ENCODE measurements at places on chromosomes 7 and 10.
A peak's percentile ranks its signal among the peaks of the same experiment; 100 is the strongest.

GRCh38 chr7:155931396-155932085 is 119.3 kb upstream of the SHH start:
- no peak for DNase-seq

DNA sequence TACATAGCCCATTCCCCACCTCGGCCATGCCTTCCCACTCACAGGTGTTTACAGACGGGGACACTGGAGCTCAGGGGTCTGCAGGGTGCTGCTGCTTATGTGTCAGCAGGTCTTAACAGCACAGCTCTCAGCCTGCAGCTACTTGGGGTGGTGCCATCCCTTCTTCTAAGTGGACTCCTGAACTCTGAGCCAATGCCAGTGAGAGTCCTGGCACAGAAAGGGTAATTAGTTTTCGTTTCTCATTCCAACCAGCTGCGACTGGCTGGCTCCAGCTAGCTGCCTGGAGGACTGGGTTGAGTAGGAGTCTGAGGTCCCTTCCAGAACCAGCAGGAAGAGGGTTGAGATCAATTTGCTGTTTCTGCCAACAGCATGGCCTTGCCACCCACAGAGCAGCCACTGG is 88.3 kb upstream of the AGK start:
- DNase-seq = no peak

DNA sequence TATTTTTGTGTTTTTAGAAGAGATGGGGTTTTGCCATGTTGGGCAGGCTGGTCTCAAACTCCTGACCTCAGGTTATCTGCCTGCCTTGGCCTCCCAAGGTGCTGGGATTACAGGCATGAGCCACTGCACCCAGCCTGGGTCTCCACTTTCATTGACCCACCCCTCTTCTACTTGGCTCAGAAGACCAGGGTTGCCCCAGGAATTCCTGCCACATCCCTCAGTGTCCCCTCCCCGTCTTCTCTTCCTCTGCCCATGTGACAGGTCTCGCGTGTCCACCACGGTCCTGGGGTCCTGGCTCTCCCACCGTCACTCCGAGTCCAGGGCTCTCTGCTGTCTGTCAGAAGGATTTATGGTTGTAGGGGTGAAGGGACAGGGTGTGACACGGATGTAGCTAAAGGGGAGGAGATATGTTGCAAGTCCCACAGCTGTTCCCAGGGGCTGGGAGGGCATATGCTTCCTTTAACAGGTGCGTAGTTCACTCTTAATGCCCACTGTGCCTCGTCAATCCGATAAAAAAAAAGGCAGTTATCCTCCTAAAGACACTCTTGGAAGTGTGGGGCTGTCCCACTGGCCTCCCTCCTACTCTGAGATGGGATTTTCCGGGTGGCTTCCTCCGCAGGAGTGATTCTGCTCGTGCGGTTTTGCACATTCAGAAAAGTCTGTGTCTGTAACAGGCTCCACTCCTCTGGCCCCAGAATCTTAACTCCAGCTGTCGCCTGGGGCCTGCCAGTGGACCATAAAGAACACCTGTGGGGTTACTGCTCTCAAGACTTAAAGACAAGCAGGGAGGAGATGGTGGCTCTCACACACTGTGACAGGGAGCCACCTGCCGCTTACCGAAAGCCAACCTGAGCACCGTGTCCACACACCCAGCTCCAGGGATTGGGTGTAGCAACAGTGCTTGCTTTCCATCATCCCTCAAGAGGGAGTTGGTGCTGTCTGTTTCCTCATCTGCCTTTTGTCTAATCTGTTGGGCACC is 36.7 kb upstream of the SHH start:
- no peak for DNase-seq

DNA sequence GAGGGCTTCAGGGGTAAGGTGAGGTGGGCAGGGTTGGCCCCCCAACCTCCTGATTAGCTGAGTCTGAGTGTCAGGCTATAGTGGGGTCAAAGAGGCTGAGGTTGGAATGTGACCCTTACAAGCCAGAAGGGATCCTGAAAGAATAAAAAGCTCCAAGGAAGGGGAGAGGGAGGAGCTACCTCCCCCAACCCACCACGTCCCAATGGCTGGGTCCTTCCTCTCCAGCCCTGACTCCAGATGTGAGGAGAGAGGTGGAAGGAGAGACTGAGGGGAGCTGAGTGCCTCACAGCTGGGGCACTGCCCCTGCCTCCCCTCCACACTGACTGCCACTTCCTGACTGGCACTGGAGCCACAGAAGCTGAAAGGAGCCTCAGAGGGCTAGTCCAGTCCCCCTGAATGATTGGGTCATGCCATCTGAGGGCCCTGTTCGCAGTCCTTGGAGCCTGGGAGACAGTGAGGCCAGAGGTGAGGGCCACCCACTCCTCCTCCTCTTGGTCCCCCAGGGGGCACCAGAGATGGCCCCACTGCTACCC is 20.6 kb downstream of the IMPDH1 start:
- DNase-seq = no peak

GRCh38 chr7:30348083-30348560 is 63.7 kb downstream of the ZNRF2 start:
- DNase-seq = peak; percentile 93

GRCh38 chr7:39758234-39758970 is 135.0 kb downstream of the RALA start:
- no peak for DNase-seq

GRCh38 chr7:136655414-136655813 is 213.0 kb upstream of the CHRM2 start:
- no peak for DNase-seq

DNA sequence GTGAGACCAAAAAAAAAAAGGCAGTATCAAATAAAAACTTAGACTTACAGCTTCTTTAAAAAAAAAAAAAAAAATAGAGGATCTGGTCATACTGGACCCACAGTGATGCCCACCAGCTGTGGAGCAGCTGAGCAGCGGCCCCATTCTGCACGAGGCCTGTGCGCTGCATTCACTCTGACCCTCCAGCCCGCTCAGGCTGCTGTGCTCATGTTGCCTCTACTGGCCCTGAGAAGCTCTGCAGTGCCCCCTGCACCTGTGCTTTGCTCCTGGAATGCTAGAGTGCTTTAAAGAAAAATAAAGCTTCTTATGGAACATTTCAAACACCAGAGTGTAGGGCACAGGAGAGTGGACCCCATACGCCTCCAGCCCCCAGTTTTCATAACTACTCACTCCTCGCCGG is 33.2 kb downstream of the TMEM120A start:
- DNase-seq = no peak

DNA sequence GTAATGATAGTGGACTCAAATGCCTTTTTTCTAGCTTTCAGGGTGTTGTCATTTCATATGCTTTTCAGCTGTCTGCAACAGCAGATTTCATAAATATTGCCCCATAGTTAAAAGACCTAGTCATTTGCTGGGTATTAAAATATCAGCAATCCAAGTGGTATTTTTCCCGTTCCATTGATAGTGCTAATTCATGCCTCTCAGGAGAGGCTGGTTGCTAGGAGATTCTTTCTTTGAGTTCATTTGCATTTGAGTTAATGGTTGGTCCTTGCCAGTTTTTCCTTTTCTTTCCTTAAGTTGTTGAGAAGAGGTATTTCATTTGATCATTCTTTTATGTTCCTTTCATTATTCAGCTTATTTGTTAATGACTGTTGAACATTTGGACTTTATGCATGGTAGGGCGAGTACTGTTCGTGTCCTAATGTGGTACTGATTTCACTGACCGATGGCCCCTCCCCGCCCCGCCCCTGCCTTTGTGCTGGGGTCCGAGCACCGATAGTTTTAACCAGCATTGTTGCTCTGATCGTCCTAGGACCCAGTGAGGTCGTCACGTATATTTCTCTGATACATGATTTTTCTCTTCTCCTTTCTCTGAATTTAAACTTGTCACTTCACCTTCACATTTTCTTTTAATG is 128.6 kb downstream of the CCNY start:
- DNase-seq = no peak

DNA sequence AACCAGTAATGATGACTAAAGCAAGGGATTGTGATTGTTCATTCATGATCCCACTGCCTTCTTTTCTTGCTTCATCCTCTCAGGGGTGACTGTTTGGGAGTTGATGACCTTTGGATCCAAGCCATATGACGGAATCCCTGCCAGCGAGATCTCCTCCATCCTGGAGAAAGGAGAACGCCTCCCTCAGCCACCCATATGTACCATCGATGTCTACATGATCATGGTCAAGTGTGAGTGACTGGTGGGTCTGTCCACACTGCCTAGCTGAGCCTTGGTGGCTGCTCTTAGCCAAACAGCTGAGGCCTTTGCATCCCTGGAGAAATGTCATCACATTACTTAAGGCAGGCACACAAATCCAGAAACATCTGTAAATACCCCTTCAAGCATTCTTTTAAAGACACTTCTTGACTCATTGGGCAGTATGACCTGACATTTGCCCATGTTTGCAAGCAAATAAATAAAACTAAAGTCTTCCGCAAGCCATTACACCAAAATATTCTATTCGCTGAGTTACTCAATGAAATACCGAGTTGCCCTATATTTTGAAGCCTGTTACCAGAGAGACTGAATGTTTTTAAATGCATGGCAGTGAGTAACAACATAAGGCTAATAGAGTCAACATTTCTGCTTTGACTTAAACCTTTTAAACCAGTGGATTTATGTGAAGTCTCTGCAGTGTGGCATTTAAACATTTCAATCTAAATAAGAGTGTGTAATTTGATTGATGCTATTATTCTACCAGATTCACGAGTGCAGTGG is 166.3 kb upstream of the LANCL2 start:
- DNase-seq = no peak

GRCh38 chr7:143248761-143249354 is 14.4 kb upstream of the GSTK1 start:
- DNase-seq = no peak

DNA sequence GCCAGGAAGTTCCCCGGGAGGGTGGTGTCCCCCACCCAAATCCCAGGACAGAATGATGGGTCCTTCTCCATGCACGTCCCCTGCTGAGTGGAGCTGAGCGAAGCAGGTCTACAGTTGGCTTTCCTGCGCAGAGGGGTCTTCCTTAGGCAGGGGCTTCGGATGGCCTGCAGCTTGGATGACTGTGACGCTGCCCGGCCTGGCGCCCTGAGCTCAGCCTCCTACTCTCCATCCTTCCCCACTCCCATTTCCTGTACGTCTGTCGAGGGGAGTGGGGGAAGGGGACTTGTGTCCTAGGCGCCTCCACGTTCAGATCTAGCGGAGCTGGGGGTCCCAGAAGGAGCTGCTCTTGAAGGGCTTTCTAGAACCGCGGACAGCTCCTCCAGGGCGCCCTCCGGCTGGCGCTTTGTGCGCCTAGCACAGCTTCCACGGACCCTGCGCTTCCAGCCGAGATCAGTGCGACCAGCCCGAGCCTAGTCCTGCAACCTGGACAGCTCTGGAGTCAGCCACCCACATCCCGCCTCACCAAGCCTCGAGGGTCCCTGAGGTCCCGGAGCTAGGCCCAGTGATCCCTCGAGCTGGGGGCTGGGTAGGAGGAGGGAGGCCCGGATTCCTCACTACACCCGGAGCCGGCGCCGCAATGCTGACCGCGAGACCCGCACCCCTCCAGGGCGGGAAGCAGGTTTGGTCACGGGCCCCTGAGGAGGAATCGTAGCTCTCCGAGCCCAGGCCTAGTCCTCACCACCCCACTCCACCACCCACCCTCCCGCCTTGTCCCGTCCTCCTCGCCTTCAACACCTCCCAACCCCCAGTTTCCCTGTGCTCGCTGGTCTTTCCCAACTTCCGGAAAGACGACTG is 1.9 kb downstream of the GRID1 start:
- DNase-seq = no peak

GRCh38 chr7:131231381-131232220 is 96.1 kb upstream of the MKLN1 start:
- DNase-seq = no peak

GRCh38 chr7:150977382-150978125 is 567 bp downstream of the KCNH2 start:
- no peak for DNase-seq

- no peak for DNase-seq
Observed at GRCh38 chr10:86284355-86285105, 82.1 kb downstream of the GRID1 start.
